NCI-H446 (cell line): ENCODE measurements at places on chromosomes 6 and 20.

GRCh38 chr20:63054681-63055240, 48.0 kb upstream of the BHLHE23 start:
- DNase-seq, result no peak

DNA sequence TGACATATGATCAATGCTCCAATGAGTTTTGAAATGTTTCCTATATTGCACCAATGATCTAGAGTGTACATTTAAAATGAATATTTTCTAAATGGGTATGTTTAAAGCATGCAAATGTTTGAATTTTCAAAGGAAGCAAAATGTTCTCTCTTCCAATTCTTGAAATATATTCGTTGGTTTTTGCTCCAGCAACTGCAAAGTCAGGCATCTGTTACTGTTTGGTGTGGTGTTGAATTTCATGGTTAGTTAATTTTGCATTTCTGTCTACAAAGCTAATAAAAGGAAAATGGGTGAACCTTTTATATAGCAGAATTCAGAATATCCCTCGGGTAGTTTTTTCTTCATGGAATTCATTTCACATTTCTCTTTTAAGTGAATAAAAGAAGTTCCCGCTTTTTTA, 1018.3 kb downstream of the GRIK2 start:
- DNase-seq, result peak; percentile 6

DNA sequence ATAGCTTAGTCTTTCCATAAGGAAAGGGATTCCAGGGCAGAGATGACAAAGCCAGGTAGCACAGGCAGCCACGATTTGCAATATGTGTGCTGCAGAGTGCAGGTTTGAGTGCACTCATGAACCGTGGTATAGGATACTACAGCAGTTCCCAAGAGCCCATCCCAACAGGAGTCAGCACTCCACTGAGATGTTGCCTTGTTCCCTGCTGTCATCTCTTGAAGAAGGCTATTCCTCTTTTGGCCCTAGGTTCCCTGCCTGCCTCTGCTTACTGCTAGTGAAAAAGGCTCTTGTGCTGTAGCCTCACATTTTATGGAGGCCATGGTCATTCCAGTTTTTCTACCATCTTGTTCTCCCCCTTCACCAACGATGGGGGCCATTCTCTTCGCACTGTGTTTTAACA, 40.2 kb downstream of the RALY start:
- no peak for DNase-seq

- no peak for DNase-seq
Measured at GRCh38 chr6:149065658-149066556, 251.6 kb upstream of the TAB2 start.

GRCh38 chr6:118708055-118708454, 56.7 kb upstream of the CEP85L start:
- no peak for DNase-seq

GRCh38 chr6:74451953-74452352, 753.9 kb downstream of the COL12A1 start:
- DNase-seq, result no peak

DNA sequence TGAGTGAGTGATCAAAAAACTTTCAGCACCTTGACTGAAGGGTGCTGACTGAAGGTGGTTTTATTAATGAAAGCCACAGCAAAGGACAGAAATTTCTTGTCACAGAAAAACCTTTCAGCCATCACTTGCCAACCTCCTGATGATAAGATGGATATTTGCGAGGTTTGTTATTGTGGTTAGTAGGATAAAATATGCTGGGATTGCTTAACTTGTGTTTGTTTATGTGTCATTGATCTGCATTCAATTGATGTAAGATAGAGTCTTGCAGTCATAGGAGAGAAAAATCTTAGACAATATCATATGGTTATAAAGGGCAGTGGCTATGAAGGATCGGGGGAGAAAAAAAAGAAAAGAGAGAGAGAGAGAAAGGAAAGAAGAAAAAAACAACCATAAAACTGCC, 1.2 kb downstream of the TSBP1 start:
- DNase-seq, result no peak

DNA sequence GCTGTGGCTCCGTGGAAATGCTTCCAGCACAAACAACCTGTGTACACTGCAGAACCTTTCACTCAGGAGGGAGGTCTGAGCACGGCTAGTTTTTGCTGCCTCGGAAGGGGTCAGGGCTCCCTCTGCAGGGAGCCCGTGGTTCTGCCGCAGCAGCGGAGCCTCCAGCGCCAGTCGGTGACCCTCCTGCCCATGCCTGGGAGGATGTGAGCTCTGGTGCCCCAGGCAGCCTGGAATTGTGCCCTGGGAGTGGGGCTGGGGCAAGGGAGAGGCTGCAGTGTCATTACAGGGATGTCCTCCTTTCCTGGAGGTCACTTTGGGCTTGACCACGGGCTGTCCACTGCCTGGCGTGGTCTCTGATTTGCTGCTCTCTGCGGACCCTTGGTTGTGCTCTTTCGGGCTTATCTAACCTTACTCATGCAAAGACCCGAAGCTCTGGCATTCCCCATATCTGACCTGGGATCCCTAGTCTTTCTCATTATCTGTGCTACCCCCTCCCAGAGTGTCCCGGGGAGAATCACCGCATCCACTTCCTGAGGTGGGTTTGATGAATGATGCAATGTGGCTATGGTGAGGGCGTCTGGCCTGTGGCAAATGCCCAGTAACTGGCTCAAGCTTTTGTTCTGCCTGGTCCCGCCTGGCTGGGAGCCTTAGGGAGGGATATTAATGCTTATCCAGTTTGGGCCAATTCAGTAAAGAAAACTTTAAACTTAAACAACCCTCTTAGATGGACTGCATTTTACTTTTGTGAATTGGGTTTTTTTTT, 59.6 kb upstream of the TAGAP start:
- DNase-seq, result no peak

DNA sequence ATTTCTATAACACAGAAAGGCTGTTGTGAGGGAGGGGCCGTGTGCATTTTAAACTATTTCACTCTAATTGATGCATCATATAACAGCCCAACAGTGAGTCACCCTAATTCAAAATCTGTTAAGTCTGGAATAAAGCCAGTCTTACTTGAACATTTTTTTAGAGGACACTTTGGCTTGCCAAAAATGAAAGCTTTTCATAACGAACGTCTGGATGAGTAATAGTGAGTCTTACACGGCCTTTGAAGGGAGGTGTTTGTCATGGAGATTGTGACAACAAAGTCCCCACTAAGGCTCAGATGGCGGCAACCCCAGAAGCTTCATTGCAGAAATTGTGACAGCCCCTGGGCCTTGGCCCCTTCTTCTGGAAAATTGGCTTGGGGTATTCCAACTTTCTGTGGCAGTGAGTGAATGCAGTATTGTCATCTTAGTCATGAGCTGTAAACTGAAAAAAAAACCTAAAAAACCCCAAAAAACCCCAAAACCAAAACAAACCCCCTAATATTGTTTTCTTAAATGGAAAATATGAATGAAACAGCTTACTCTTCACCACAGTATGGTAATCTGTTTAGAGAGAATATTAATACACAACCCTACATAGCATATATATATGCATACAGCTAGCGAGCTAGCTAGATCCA, 92.6 kb upstream of the CLDN20 start:
- peak; percentile 94 for DNase-seq

DNA sequence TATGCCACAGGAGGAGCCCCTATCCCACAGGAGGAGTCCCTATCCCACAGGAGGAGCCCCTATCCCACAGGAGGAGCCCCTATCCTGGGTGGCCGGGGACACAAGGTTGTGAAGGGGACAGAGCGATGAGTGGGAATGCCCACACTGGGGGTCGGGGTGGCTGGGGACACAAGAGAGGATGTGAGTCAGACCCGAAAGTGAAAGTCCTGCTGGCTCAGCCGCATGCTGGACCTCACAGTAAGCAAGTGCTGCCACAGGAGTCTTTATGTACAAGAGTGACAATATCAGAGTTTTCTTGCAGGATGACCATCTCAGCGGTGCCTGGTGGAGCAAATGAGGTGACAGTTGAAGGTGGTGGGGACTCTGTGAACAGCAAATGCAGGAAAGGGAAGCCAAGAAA, 93.7 kb downstream of the PSMB1 start:
- no peak for DNase-seq

GRCh38 chr20:23189341-23189740, 103.2 kb upstream of the CD93 start:
- DNase-seq, result no peak

GRCh38 chr6:25404693-25405169, 125.6 kb downstream of the CARMIL1 start:
- DNase-seq, result no peak

DNA sequence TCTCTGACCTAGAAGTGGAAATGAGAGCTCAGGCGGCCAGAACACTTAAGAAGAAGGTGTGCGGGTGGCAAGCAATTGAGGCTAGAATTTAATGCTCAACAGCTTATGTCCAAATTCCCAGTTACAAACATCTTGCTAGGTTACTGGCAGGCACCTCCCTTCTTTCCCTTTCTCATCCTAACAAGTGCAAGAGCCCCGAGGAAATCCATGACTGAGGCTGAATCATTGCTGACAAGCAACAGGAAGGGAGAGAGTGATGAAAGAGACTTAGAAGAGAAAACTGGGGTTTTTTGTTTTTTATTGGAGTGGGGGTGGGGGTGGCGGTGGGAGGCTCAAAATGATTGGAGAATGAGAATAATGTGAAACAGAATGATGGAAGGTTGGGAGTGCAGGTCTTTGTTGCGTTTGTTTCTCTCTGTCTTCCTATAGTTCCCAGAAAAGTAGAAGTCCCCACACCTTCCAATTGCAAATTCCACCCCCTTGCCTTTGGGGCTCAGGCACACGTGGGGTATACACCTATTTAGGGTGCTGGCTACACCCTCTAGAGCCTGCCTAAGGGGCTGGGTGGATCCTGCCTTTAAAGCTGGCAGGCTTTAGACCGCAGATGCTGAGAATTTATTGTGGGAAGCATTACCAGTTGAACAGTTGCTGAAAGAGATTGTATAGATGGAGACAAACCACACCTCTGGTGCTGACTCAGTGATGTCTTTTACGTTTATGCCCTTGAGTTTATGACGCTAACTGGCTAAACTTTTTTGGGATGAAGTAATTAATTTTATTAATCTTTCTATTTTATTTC, 1.4 kb downstream of the FAM83B start:
- no peak for DNase-seq

DNA sequence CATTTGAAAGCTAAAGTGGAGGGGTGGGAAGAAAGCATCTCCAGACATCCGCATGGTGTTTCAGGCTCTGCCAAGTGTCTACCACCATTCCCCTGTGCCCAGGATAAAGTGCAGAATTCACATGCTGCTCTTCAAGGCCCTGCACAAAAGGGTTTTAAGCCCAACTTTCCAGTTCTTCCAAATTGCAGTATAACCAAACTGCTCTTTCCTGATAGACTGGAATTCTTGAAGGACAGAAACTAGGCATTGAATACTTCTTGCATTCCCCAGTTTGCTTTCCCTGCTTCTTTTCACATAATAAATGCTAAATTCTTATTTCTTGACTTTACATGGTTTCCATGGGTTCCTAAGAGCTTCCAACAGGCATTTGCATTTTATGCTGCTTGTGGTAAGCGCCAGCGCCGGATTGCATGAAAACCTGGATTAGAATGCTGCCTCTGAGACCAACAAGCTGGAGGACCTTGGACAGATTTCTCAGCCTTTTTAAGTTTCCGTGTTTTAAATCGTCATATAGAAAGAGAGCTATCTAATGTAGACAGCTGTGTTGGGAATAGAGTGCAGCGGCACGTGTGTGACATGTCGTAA, 7.9 kb downstream of the SOX4 start:
- DNase-seq, result no peak

DNA sequence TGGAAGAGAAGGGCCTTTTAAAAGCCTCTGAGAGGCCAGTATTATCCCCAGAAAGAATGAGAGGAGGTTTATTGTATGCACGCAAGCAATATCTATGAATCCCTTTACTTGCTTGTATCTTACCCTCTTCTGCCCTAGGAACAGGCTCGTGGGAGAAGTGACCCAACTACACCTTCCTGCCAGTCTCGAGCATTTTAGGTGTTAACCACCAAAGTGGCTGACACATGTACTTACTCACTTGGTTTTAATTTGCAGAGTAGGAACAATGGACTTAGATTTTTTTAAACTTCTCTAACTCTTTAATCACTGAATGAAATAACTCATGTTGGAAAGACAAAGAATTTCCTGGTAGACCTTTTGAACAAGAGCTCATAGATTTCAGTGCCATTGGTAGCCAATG, 296.9 kb downstream of the PLCB1 start:
- DNase-seq, result no peak

GRCh38 chr20:23136893-23137745, 51.0 kb upstream of the CD93 start:
- no peak for DNase-seq

DNA sequence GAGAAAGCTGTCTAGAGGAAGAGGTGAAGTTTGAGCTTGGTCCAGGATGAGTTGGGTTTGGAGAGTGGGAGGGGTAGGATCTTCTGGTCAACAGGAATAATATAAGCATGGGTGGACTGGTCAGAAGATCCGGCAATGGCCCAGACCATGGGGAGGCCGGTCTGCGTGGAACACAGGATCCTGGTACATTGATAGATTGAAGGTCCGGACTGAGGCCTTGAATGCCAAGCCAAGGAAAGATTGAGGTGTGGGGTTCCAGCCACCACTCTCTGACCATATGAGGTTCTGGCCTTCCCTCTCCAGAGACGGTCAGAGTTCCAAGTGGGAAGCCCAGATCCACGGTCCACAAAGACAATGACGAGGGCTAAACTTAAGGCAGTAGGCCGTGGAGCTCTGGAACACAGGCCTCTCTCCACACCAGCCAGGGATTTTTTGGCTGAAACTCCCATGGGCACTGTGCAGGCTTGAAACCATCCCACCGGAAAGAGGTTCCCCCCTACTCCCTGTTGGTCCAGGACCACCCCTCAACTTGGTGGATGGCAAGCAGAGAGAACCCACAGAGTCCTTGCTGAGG, 3.2 kb downstream of the MDFI start:
- no peak for DNase-seq

GRCh38 chr6:6515691-6516607, 72.6 kb upstream of the LY86 start:
- DNase-seq, result no peak

DNA sequence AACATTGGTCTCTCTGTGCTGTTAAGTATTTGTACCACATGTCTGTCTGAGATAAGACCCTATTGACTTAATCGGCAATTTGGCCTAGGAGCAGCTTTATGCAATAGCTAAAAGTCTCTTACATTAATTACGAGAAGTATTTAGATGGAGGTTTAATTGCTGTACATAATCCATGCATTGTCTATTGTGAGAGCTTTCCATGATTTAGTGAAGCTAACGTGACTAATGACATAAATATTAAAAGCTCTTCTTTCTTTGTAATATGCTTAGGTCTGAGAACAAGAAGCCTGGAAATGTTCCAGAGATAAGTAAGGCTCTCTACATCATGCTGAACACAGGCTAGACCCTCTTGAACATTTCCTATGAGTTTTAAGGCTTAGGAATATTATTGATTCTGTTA, 32.7 kb upstream of the FAM83B start:
- DNase-seq, result no peak

DNA sequence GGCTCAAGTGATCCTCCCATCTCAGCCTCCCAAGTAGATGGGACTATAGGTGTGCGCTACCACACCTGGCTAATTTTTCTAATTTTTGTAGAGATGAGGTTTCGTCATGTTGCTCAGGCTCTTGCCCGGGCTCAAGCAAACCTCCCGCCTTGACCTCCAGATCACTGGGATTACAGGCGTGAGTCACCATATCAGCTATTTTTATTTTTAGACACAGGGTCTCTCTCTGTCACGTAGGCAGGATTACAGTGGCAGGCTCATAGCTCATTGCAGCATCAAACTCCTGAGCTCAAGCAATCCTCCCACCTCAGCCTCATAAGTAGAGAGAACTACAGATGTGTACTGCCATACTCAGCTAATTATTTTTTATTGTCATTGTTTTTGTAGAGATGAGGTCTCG, 41.7 kb downstream of the SLC23A2 start:
- no peak for DNase-seq

GRCh38 chr6:88982720-88983119, 19.3 kb upstream of the RNGTT start:
- peak; percentile 5 for DNase-seq
